Globus pallidus (tissue), 1 donor: ENCODE measurements at places on chromosomes 5 and 9.

- no peak for DNase-seq
These were observed 3.1 kb upstream of the DMRT3 start for GRCh38 chr9:973295-973834.

DNA sequence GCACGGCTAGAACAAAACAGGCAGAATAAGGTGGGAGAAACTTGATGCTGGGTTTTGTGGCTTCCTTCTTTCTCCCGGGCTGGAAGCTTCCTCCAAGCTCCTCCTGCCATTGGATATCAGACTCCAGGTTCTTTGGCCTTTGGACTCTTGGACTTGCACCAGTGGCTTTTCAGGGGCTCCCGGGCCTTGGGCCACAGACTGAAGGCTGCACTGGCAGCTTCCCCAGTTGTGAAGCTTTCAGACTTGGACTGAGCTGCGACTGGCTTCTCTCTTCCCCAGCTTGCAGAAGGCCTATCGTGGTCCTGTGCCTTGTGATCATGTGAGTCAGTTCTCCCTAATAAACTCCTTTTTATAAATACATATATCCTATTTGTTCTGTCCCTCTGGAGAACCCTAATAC lies 364.4 kb downstream of the DNAH5 start:
- no peak for DNase-seq

DNA sequence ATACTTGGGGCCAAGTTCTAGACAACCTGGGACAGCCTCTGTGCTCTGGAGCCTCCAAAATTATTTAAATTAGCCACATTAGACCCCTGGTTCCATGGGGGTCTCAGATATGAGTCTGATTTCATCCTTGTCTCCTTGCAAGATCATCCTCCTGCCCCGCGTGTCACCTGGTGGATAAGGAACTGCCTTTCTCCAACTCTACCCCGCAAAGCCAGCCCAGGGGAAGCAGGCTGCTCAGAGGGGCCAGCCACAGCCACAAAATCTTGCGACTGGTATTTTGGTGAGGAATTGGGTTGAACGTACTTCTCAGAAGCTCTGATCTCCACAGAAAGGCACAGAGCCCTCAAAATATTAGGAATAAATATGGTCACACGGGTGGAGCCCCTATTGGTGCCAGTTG lies 101.2 kb downstream of the AK8 start:
- DNase-seq: no peak

DNA sequence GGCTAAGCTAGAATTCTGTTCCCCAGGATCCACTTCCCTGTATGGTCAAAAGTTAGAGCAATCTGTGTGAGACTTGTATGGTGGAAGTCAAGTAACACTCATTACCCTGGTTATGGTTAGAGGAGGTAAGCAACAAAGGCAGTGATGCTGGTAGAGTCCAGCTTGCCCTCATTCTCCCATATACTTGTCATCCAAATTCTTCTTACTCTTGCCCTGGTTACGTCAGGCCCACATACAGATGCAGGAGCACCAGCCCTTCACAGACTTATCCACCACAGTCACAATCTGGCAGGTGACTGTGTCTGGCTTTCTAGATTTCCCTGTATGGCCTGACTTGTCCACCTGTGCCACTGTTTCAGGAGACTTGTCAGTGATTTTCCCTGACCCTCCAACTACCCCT lies 35.4 kb downstream of the PGGT1B start:
- DNase-seq: no peak

- DNase-seq: no peak
These were observed 28.5 kb downstream of the NFIL3 start for GRCh38 chr9:91395106-91395552.

GRCh38 chr5:171433982-171434676 lies 14.7 kb downstream of the FGF18 start:
- no peak for DNase-seq

- no peak for DNase-seq
These were observed 168.0 kb upstream of the POU5F2 start for GRCh38 chr5:93909356-93909755.

DNA sequence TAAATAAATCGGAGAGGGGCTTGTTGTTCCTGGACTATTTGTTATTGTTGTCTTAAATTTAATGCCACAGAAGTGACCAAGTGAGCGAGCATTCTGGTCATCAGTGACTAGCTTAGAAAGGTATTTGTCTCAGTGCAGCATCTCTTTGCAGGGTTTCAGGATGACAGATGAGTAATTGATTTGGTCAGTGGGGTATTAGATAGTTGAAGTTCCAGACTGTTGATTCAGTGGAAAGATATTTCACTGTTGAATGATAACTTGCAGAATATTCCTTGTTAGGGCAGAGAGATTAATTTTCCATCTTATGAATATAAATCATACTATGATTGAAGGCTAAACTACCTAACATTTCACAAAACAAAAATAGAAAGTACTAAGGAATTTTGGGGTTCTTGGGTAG lies 122.4 kb downstream of the TRIO start:
- no peak for DNase-seq

GRCh38 chr5:43412156-43412555 lies at the start of gene CCL28:
Gene CCL28, minus strand, starts transcription at chr5:43412391. Its CDS starts 75 bp downstream, at chr5:43412316.
- no peak for DNase-seq

DNA sequence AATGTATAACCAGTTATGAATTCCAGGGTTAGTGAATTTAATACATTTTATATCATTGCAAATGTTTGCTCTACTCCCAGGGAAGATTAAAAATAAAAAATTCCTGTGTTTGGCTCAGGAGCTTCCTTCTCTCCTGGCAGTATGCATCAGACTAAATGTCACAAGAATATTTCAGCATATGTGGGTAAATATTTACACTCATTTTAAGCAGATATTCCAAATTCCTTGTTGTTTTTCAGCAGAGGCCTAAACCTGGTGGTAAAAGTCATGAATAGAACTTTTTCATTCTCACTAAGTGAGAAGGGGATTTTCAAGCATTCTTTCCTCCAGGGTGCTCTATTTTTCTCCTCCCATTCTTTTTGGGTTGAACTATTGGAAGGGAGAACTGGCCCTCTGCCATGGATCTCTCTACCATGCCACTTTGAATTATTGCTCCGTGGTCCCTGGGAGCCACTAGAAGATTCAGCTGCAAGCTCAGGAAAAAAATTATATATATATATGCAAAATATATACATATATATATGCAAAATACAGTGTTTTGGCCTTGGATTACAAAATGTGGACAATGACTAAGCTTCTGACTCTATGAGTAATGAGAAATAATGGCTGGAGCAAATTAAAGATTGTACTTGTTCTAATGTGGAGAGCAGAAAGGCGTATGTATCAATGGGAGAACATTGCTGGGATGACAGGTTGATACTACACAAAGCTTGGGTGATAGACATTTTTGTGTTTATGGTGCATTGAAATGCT lies 180.6 kb upstream of the PAPPA start:
- DNase-seq: no peak

DNA sequence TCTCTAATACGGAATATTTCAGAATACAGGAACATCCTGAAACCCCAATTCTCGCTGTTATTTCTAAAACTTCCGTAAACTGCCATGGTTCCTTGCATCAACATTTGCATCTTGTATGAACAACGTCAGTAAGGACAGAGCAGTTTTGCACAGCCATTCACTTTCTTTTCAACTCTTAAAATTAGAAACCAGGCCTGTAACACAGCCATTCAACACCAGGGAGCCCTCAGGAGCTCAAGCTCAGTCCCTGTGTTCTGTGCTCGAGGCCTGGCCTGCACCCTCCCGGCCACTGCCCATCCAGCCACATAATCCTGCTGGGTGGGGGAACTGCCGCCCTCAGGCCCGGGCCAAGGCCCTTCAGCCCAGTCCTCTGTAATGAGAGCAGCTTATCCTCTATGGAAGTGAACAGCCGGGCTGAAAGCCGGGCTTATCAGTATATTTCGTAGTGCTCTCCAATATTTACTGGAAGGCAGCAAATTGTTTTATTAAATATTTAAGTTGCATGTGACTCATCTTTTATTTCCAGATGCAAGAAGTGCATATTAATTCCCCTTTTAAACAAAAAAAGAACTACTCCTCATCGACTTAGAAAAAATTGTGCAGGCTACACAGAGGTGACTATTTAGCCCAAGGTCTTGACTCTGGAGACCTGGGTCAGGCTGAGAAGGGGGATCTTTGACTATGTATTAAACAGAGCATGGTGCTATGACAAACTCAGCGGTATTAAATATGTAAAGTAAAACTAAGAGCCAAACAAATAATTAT lies 33.2 kb upstream of the SLC6A3 start:
- DNase-seq: no peak

DNA sequence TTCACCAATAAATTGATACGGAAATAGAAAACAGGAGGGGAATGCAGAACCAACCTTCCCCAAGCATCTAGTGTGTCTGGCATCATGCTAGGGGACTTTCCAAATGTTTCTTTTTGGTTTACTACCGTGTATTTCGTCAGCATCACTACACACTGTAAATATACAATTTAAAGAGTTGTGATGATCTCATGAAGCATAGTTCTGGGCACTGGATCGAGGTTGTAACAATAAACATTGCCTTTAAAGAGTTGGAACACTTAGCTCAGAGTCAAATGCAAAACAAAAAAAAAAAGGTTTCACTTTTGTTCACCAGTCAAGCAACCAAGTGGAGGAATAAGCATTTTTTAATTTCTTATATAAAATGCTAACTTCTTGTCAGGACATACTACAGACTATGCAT lies 2.9 kb upstream of the SCAI start:
- no peak for DNase-seq
